ENCODE measurements at places on chromosomes 4 and X.

DNA sequence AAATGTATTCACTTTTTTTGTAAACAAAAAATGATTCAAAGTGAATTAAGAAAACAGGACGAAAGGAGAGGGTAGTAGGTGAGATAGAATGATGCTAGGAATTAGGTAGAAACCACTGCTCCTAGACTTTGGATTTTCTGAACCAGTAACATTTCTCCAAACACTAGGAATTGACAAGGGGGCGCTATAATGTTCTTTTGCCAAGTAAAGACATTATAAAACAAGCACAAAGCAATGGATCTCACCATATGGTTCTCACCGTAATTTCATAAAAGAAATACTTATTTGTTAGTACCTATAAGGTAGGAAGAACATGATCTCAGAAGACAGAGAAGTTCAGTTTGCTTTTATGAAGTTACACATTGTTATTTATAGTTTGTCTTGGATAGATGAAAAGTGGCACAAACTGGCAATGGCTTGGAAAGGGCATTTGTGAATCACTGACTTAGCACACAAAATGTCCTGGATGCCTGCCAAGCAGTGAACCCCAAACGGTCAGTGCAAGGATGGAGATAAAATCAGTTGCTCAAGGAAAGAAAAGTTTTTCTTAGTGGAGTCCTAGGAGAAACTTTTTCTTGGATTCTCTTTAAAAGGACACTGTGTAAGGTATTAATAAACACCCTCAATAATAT is 8.1 kb upstream of the TBC1D1 start:
- DNase-seq: no peak

GRCh38 chr4:55439023-55439422 is 43.3 kb downstream of the TMEM165 start:
- DNase-seq: no peak

DNA sequence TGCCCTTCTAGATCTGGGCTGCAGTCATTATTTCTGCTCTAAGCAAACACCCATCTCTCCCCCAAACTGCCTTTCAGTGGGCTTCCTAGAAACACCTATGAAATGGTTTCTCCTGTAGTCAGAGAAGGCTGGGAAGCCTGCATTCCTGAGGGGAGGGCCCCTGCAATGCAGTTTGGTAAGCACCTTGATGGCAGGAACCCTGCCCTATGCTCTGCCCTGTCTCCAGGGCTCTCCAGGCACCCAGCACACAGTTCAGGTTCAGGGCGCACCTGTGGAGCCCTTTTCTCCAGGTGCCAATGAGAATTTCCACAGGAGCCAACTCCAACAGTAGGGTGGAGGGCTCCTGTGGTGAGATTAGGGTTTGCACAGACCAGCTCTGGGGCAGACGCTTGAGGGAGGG is 69.1 kb upstream of the FBXW7 start:
- no peak for DNase-seq

- DNase-seq: no peak
Observed at GRCh38 chr4:147733716-147734344, 1.9 kb downstream of the ARHGAP10 start.

- DNase-seq: no peak
Observed at GRCh38 chrX:46733226-46733625, 25.7 kb downstream of the SLC9A7 start.

- no peak for DNase-seq
Observed at GRCh38 chr4:10575414-10575813, 109.2 kb downstream of the CLNK start.

GRCh38 chr4:165481053-165481835 is 102.4 kb downstream of the CPE start:
- no peak for DNase-seq

DNA sequence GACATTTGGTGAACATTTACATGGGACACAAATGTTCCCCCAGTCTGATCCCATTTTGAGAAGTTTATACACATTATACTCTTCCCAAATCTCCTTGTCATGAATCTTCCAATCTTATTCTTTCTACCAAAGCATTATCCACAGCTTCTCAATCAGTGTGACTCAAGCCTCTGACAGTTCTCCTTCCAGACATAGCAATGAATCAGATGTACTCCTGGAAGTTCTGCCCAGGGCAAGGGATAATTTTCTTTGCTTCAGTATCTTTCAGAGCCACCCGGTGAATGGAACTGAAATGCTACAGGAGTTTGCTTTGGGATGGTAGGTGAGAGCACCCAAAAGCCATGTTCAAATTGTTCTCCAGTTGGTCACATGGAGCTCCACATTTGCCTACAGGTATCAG is 145.5 kb downstream of the ANXA5 start:
- no peak for DNase-seq

- DNase-seq: no peak
Observed at GRCh38 chr4:188619456-188620149, 480.4 kb downstream of the TRIML1 start.

Data from 8988T (cell line).